ENCODE measurements at places on chromosomes 7 and 10. TPM values are rescaled to one million over a fixed set of nuclear protein-coding genes. Genes with fewer than 3 reads are reported as not detected.

GRCh38 chr7:132091706-132092105 lies 484.6 kb downstream of the PLXNA4 start:
- DNase-seq, result no peak

GRCh38 chr7:139124084-139124914 lies 14.8 kb upstream of the ZC3HAV1 start:
- no peak for DNase-seq

DNA sequence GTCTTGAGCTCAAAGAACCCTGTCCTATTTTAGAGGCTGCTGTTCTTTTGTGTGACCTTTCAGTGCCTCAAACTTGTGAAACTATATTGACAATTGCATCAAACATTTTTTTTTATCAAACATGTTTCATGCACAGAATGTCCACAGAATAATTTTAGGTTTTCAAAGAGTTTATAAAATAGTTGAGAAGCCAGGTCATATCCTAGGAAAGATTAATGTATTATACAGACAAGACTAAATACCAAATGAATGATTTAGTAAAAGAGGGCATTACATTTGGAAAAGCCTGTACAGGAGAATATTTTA lies 67.0 kb downstream of the CDK6 start:
- no peak for DNase-seq

GRCh38 chr7:158396301-158396905 lies 191.2 kb downstream of the PTPRN2 start:
- DNase-seq, result no peak

DNA sequence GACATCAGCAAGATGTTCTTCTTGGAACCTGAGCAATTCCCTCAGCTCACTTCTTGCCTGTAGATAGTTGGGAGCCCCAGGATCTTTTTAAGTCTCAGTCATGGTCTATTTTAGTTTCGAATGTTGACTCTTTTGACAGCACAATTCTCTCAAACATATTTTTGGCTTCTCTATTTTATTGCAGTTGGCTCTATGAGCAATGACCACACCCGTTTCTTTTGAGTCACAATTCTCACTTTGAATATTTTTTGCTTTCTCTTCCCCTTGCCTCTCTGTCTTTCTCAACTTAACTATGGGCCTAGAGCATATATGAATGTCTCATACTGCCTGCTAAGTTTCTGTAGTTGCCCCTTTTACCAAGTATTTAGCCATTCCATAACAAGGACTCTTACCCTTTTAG lies 222.8 kb downstream of the PTN start:
- DNase-seq, result no peak

DNA sequence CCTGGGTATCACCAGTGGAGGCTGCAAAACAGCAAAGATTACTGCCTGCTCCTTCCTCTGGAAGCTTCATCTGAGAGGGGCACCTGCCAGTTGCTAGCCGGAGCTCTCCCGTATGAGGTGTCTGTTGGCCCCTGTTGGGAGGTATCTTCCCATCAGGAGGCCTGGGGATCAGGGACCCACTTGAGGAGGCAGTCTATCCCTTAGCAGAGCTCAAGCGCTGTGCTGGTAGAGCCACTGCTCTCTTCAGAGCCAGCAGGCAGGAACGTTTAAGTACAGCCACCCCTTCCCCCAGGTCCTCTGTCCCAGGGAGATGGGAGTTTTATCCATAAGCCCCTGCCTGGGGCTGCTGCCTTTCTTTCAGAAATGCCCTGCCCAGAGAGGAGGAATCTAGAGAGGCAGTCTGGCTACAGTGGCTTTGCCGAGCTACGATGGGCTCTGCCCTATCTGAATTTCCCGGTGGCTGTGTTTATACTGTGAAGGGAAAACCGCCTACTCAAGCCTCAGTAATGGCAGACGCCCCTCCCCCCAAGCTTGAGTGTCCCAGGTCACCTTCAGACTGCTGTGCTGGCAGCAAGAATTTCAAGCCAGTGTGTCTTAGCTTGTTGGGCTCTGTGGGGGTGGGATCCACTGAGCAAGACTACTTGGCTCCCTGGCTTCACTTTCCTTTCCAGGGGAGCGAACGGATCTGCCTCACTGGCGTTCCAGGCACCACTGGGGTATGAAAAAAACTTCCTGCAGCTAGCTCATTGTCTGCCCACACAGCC lies 19.6 kb downstream of the SEMA3E start:
- no peak for DNase-seq

DNA sequence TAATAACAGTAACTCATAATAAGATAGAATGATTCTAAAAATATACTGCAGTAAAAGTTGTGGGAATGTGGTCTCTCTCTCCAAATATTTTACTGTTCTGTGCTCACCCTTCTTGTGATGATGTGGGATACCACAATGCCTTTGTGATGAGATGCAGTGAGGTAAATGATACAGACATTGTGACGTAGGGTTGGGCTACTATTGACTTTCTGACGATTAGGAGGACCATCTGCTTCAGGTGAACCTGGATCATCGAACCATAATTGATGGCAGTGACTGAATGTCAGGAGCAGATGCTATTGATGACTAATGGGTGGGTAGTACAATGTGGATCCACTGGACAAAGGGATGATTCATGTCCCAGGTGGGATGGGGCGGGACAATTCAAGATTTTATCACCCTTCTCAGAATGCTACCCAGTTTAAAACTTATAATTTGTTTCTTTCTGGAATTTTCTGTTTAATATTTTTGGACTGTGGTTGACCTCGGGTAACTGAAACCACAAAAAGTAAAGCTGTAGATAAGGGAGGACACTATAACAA lies 73.9 kb upstream of the ARMC3 start:
- DNase-seq, result no peak

DNA sequence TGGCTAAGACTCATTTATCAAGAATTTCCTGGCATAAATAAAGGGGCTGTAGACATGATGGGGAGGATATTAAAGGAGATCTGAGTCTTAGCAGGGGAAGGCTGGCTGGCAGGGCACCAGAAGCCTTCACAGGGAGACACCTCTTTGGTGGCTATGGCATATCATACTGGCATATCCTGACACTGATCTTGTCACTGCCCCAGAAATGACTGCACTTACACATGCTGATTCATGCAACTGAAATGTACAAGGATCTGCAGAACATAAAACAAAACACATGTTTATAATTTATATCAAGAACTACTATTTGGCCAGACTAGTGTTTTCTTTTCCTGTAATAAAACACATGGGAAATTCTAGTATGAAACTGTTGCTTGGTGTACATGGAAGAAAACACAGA lies 5.5 kb upstream of the LIPN start:
- DNase-seq, result no peak

GRCh38 chr10:4670737-4671136 lies 155.3 kb upstream of the AKR1E2 start:
- DNase-seq, result no peak

DNA sequence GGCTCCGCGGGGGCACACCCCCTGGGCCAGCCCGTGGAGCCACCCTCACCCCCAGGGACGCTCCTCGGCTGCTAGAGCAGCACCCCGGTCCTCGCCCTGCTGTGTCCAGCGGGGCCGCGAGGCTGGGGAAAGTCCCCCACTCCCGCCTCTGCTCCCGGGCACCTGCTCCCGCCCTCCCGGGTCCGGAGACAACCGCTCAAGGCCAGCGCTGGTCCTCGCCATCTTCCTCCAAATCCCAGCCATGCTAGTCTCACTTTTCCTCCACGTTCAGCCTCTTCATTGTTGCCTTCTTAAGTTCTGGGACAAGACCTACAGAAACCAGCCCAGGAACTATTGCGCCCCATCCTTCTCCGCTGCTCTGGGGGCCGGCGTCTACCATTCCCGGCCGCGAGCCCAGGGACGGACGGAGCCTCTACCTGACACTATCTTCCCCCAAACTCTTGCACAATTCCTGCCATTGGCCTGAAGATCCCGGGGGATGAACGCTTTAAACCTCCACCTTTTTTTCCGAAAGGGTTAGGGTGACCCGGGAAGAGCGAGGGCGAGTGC lies 4.8 kb upstream of the KCP start:
- no peak for DNase-seq

DNA sequence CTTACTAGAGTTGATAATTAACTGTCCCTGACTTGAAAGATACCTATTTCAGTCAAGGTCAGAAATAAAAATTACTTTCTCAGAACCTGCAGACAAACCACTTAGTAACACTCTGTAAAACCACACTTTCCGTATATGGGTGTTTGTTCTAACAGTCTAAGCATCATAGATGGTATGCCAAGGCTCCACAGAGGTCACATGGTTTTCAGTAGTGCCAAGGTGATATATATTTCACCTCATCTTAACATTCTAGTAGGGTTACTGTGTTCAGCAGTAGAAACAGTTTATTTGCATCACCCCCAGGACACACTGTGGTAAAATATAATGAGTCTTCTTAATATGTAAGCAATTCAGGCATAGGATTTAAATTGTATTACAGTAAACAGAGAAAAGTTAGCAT lies 61.5 kb downstream of the KCND2 start:
- no peak for DNase-seq

- no peak for DNase-seq
Observed at GRCh38 chr10:95487994-95488393, 73.2 kb downstream of the SORBS1 start.

The WEE2 gene
- not detected for total RNA-seq

The CYP2C18 gene
- not detected for total RNA-seq

The HDAC9 gene
- 30.7 TPM for total RNA-seq

The TPK1 gene
- total RNA-seq, result 4.9 TPM

The EZH2 gene
- total RNA-seq, result 1.1 TPM

The PON1 gene
- total RNA-seq, result not detected
